SK-N-SH treated with all-trans-retinoic acid at 6 μM for 48 hours (cell line): ENCODE measurements at places on chromosomes 2 and 18.

GRCh38 chr2:111029181-111029927 is 91.4 kb upstream of the BCL2L11 start:
- no peak for ATAC-seq

DNA sequence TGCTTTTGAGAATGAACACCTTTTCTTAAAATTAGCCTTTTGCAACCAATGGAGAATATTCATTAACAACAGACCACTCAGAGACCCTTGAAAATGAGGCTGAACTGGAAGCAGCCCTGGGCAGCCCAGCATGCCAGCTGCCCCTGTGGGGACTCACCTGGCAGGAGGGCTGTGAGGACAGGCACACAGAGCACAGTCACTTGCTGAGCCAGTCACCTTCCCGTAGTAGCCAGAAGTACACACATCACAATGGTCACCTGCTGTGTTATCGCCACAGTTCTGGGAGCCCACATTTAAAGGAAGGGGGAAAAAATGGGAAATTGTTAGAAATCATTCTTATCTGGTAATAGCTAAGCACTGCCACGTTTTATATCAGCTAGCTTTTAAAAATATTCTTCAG is 115.5 kb downstream of the LAMA1 start:
- ATAC-seq: no peak

DNA sequence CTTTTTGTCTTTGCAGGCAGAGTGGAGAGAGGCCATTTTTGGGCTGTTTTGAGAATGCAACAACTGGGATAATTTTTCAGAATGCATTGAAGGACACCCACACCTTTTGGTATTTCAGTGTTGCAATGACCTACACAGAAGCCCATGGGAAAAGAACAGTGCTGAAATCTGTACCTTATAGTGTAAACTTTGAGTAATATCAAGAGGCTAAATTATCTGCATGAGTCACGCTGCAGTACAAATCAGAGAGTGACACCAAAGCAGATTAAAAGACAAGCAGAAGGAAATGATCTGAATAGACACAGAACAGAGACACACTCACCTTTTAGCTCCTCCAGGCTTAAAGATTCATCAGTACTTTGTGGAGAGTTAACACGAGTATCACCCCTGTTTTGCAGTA is 265.3 kb downstream of the PAX3 start:
- ATAC-seq: no peak

- no peak for ATAC-seq
These were observed 300.0 kb upstream of the SMIM21 start for GRCh38 chr18:75727456-75727855.

GRCh38 chr2:18588049-18588448 is 1.3 kb downstream of the NT5C1B start:
- ATAC-seq: no peak

DNA sequence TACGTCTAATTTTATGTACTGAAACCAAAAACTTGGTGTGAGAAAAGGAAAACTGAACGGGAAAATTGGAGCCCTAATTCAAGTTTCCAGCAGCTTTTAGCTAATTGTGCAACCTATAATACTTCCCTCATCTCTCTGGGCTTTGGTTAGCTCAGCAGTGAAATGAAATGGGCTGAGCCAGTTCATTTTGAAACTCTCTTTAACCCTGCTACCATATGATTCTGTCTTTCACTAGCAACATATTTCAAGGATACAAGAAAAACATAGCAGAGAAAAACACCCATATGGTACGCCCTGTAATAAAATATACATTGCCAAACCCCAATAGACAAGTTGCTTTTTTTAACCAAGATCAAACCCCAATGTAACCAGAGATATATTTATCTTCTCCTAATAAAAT is 799 bp downstream of the SYT4 start:
- no peak for ATAC-seq

DNA sequence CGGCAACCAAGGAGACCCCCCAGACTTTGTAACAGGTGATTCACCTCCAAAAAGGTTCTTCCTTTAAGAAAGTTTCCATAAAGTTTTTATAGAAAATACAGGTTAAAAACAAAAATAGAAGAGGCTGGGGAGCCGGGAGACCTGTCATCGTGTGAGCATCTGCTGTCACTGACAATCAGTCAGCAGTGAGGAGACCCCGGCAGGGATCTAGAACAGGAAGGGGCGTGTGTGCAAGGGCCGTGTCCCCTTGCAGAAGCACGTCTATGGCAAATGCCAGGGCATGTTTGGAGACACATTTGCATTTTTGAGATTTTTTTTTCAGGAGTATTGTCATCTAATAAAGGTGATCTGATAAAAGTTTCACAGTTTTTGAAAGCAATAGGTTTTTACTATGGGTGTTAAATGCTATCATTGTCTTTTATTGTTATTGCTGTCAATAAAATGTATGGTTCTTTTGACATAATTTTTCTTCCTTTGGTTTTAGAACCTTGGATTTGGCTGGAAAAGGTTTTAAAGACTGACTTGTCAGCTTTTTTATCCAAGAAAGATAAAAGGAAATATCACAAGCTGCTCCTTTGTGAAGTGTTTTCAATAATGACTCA is 52.1 kb downstream of the MTCL1 start:
- no peak for ATAC-seq

DNA sequence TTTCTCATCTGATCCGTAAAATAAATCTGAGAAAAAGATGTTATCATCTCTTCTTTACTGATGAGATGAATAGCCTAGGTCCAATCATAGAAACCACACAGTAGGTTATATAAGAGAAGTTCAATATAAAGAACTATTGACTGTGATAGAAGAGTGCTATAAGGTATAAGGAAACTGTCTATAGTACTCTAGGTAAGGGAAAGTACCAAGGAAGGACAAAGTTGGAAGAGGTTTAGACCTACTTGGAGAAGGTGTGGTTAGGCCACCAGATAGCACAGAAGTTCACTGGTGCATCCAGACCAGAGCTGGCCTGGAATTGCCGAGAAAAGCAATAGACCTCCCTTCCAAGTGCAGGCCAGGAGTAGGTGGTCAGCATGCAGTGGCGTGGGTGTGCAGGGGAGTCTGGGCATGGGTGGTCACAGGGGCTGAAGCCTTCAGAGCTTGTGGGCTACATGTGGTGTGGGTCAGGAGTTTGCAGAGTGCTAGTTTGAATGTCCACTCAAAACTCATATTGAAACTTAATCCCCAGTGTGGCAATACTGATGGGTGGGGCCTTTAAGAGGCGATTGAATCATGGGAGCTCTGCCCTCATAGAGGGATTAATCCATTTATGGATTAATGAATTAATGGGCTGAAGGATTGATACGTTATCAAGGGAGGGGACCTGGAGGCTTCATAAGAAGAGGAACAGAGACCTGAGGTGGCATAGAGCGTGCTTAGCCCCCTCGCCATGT is 86.3 kb downstream of the ALPK2 start:
- ATAC-seq: 0 out of 3 replicates have a peak, but pooled peaks have one; percentile 5

DNA sequence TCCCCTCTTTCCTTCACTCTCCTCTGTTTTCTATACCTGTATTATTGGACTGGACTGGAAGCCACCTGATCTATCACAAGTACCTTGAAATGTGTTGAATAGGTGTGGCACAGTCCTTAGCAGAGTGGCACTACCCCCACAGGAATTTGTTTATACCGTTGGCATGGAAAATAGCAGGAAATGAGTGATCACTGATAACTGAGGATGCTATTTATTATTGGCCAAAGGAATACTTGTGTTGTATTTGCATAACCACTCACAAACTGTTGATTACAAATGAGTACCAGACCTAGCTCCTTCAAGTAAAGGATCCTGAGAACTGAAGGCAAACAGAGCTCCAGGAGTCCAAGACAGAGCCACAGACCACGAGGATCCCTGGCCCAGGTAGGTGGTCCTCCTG is at the start of gene IL37:
IL37 (plus strand) TSS at position 301 of the 400 bp plus-strand sequence. CDS start 1,848 bp downstream, outside the sequence.
- ATAC-seq: no peak

DNA sequence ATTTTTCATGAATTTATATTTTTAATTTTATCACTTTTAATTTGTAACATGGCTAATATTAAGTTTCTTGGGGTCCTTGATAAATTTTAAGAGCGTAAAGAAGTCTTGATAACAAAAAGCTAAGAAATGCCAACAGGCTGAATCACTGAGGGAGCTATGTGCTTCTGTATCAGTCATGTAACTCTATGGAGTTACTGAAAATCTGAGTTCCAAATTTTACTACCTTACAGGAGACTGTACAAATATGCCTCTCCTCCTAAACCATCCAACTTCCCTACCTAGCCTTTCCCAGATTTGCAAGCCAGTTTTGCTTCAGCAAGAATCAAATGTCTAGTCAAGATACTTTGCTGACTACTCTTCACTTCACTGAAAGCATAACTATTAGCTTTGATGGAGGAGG is 35.7 kb downstream of the FEZ2 start:
- ATAC-seq: peak; percentile 53

- peak; percentile 51 for ATAC-seq
These were observed 117.6 kb downstream of the SMAD7 start for GRCh38 chr18:48832938-48833700.

- ATAC-seq: peak; percentile 74
These were observed 75.8 kb downstream of the LNPK start for GRCh38 chr2:175926272-175926671.

DNA sequence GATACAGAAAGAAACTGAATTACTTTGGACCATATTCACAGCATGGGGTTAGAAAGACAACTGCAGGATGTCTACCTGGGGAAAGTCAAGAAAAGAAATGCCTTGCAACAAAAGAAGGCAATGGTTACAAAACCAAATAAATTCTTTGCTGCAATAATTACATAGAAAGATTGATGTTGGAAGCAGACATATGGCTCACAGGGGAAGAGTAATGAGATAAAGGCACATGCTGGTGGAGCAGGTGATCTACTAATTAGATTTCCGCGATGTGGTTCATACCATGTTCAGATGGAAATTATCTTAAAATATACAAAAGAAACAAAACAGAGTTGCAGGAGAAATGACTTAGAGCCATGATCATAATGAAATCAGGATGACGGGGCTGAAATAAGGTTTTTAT is 718.8 kb upstream of the PKDCC start:
- no peak for ATAC-seq
